Tibial nerve (tissue), 4 donors: ENCODE measurements at places on chromosomes 2 and 18.

DNA sequence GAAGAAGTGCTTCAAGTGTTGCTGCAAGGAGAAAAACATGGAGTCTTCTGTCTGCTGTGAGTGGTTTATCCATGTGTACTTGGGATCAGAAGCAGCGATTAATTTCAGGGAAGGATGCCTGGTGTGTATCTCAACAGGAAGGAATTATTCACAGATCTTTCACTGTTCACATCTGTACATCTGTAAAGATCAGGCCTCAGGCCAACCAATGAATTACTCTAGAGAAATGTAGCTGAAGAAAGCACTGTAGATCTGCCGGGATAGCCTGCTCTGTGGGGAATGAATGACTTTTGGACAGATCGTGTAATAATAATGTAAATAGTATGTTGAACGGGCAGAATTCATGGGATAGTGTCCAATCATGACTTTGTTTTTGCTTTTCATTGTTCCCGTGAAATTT is 54.0 kb upstream of the SPP2 start:
- H3K27me3 ChIP-seq, result no peaks in the 10 kb centered on the region
- H3K27ac ChIP-seq, result no peak overlapping the region
- no peak for DNase-seq
- H3K4me3 ChIP-seq, result no peak overlapping the region
- H3K36me3 ChIP-seq, result no peaks in the 10 kb centered on the region
- H3K4me1 ChIP-seq, result no peaks in the 10 kb centered on the region

- H3K4me1 ChIP-seq, result no peaks in the 10 kb centered on the region
- H3K4me3 ChIP-seq, result no peak overlapping the region
- H3K36me3 ChIP-seq, result no peaks in the 10 kb centered on the region
- H3K27ac ChIP-seq, result no peak overlapping the region
- no peak for DNase-seq
Observed at GRCh38 chr2:10271509-10271908, 31.2 kb upstream of the HPCAL1 start.

DNA sequence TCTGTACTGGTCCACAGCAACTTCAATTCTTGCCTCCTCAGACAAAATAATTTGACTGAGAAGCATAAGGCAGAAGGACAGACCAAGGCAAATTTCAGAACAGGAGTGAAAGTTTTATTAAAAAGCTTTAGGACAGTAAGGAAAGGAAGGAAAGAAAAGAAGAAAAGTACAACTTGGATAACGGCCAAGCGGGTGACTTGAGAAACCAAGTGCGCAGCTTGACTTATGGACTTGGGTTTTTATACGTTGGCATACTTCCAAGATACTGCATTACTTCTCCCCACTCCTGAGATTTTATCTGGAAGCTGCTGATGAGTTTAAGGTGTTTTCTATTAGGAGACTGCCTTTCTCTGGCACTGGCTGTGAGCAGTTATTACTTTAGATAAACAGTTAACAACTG is 64.7 kb downstream of the CCDC178 start:
- no peaks in the 10 kb centered on the region for H3K4me1 ChIP-seq
- no peak overlapping the region for H3K27ac ChIP-seq
- no peak overlapping the region for H3K4me3 ChIP-seq

- DNase-seq, result no peak
- H3K4me1 ChIP-seq, result no peaks in the 10 kb centered on the region
- no peaks in the 10 kb centered on the region for H3K27me3 ChIP-seq
- H3K36me3 ChIP-seq, result no peaks in the 10 kb centered on the region
Observed at GRCh38 chr2:140529706-140530105, 1601.1 kb downstream of the LRP1B start.

DNA sequence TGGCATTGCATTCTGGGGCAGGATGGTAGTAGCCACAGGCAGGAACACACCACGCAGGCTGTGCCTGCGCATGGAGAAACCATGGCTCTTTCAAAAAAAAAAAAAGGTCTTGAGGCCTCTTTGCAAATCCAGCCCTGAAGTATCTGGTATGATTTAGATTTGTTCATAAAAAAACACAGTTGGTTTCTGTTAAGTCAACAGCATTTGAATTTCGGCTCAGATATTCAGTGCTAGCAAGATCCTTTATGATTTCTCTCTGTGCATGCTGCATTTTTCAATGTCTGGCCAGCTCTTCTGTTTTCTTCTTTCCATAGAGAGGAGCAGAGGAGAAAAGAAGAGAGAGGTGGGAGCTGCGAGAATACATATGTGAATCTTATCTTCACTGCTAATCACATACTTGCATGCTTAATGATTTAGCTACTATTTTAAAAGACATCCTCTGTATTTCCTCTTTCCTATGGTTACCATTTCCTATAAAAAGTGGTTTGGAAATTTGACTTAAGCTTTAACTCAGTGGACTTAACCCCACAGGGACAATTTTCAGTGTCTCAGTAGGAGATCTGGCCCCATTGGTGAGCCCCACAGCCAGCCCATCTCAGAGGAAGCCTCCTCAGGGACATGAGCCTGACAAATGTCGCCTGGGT is 214.3 kb upstream of the APCDD1 start:
- H3K4me1 ChIP-seq, result peaks cover 10% of the 10 kb centered on the region
- no peak overlapping the region for H3K4me3 ChIP-seq
- no peaks in the 10 kb centered on the region for H3K27me3 ChIP-seq
- H3K36me3 ChIP-seq, result no peaks in the 10 kb centered on the region

GRCh38 chr2:67130531-67131256 is 266.4 kb upstream of the ETAA1 start:
- H3K4me3 ChIP-seq, result no peak overlapping the region
- H3K36me3 ChIP-seq, result no peaks in the 10 kb centered on the region
- H3K27ac ChIP-seq, result no peak overlapping the region
- H3K27me3 ChIP-seq, result no peaks in the 10 kb centered on the region
- H3K4me1 ChIP-seq, result peaks cover 7% of the 10 kb centered on the region

- no peaks in the 10 kb centered on the region for H3K27me3 ChIP-seq
- no peak overlapping the region for H3K27ac ChIP-seq
- H3K36me3 ChIP-seq, result no peaks in the 10 kb centered on the region
- H3K4me3 ChIP-seq, result no peak overlapping the region
- no peaks in the 10 kb centered on the region for H3K4me1 ChIP-seq
- DNase-seq, result no peak
Observed at GRCh38 chr2:161992531-161992930, 81.5 kb downstream of the DPP4 start.

DNA sequence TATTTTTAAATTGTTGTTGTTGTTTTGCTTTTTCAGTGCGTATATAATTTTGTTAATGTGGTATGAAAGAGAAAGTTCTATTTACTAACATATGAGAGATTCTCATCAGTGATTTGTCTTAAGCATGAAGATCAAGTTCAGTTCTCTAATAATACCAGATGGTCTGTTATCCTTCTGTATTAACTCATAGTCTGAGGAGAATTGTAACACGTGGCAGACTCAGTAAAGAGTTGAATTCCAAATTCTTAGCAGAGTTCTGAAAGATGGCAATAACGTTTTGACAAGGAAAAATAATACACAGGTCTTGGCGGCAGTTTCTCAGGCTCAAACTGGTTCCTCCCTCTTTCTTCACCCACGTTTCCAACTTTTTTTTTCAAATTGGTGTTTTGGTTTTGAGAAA is 17.2 kb upstream of the COL3A1 start:
- H3K27ac ChIP-seq, result no peak overlapping the region
- H3K4me3 ChIP-seq, result no peak overlapping the region
- no peaks in the 10 kb centered on the region for H3K27me3 ChIP-seq
- no peak for DNase-seq

- peak overlapping the region; percentile 44 for H3K27ac ChIP-seq
- no peak for DNase-seq
- peaks cover 8% of the 10 kb centered on the region for H3K36me3 ChIP-seq
- no peak overlapping the region for H3K4me3 ChIP-seq
Observed at GRCh38 chr2:101837354-101837753, 139.8 kb downstream of the MAP4K4 start.

GRCh38 chr2:58862244-58862643 is 621.1 kb upstream of the FANCL start:
- DNase-seq, result no peak
- H3K4me1 ChIP-seq, result no peaks in the 10 kb centered on the region
- H3K36me3 ChIP-seq, result no peaks in the 10 kb centered on the region
- no peaks in the 10 kb centered on the region for H3K27me3 ChIP-seq
- H3K27ac ChIP-seq, result no peak overlapping the region

GRCh38 chr2:162342841-162343240 is 1.1 kb upstream of the GCA start:
- H3K36me3 ChIP-seq, result no peaks in the 10 kb centered on the region
- H3K27me3 ChIP-seq, result no peaks in the 10 kb centered on the region
- no peaks in the 10 kb centered on the region for H3K4me1 ChIP-seq
- no peak overlapping the region for H3K4me3 ChIP-seq
- no peak overlapping the region for H3K27ac ChIP-seq

DNA sequence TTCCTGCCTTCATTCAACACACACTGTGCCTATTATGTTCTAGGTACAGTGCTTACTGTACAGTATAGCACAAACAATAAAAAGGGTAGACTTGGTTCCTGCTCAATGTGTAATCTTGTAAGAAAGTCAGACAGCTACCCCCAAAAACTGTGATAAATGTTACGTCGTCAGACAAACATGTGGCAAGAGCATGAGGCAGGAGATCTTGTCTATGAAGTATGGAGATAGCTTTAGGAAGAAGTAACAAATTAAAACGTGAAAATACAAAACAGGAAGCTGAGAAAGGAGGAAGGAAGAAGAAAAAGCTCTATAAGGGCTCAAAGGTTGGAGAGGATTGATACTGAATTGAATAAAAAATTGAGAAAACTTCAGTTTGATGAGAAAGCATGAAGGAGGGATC is 276.2 kb upstream of the HNRNPA3 start:
- H3K27me3 ChIP-seq, result no peaks in the 10 kb centered on the region
- no peak overlapping the region for H3K27ac ChIP-seq
- H3K36me3 ChIP-seq, result no peaks in the 10 kb centered on the region
- H3K4me3 ChIP-seq, result no peak overlapping the region
- DNase-seq, result no peak

DNA sequence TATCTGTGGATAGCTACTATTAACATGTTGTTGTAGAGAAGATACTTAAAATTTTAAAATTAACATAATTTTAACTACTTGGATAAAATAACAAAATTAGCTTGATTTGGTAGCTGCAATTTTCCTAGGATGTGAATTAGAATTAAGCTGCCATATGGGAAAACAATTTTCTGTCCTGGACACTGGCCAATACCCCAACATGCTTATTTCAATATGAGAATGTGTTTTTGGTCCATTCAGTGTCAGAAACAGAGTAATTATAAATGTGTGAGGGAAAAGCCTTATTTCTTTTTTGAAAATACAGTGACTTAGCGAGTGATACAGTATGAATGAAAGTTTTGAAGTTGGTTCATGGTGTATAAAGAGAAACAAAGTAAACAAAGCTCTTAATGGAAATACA is 948.3 kb upstream of the GYPC start:
- H3K27me3 ChIP-seq, result no peaks in the 10 kb centered on the region
- H3K4me1 ChIP-seq, result no peaks in the 10 kb centered on the region
- no peak overlapping the region for H3K4me3 ChIP-seq
- H3K36me3 ChIP-seq, result no peaks in the 10 kb centered on the region
- H3K27ac ChIP-seq, result no peak overlapping the region
- no peak for DNase-seq

DNA sequence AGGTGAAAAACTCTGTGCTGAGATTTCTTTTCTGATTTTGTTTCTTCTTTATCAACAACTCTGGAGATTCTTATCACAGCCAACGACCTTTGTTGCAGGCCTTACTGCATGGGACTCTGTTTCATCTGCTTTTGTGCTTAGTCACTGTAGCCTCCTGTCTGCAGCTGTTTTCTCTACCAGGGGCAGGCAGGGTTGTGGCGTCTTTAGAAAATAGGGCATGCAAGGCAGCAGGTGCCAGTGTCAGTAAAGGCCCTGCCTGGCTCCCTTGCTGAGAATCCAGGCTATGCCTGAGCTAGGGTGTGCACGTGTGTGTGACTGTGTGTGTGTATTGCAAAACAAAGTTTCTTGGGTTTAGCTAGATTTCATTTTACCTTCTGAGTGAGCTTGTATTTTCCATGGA is 14.6 kb upstream of the SLC9A2 start:
- H3K27ac ChIP-seq, result no peak overlapping the region
- no peaks in the 10 kb centered on the region for H3K36me3 ChIP-seq
- H3K4me1 ChIP-seq, result no peaks in the 10 kb centered on the region
- no peak overlapping the region for H3K4me3 ChIP-seq
- no peaks in the 10 kb centered on the region for H3K27me3 ChIP-seq
- no peak for DNase-seq

DNA sequence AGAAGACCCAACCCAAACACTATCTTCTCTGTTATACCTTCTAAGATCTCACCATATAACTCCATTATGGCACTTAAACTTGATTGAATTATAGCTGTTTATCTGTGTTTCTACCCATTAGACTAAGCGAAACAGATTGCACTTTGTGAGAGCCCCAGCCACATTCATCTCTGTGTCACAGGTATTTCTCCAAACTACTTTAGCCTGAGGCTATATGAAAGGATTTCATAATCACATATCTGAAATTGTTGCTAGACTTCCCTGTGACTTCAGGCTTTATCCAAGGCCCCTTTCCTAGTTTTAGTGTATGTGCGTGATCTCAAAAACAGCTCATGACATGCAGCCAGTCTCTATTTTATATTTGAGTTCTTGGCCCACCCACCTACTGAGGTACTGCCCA is 745.0 kb upstream of the ACVR2A start:
- no peaks in the 10 kb centered on the region for H3K4me1 ChIP-seq
- no peak overlapping the region for H3K4me3 ChIP-seq
- no peak for DNase-seq
- H3K36me3 ChIP-seq, result no peaks in the 10 kb centered on the region

DNA sequence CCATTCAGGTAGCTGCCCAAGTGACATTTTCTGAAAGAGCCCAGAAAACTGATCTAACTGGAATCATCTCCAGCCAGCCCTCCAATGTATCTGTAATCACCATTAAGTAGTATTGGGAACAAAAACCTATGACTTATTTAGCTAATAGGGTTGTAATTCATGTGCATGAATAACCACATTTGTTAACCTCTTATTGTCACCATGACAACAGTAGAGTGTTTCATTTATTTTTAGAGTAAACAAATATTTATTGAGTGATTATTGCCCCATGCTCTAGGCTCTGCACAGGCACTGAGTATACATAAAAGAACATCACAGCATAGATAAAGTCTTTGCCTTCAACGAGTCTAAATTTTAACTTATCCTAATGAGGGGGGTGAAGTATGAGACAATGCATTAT is 265.4 kb upstream of the UBE2E3 start:
- no peaks in the 10 kb centered on the region for H3K36me3 ChIP-seq
- no peak overlapping the region for H3K27ac ChIP-seq
- no peaks in the 10 kb centered on the region for H3K4me1 ChIP-seq
- H3K4me3 ChIP-seq, result no peak overlapping the region
- no peak for DNase-seq

- H3K27me3 ChIP-seq, result no peaks in the 10 kb centered on the region
- no peak for DNase-seq
- no peaks in the 10 kb centered on the region for H3K36me3 ChIP-seq
- H3K4me1 ChIP-seq, result no peaks in the 10 kb centered on the region
- no peak overlapping the region for H3K4me3 ChIP-seq
Observed at GRCh38 chr2:112812318-112813267, 24.0 kb downstream of the IL1B start.

- DNase-seq, result no peak
- H3K36me3 ChIP-seq, result peaks cover 19% of the 10 kb centered on the region
- no peaks in the 10 kb centered on the region for H3K27me3 ChIP-seq
- H3K4me3 ChIP-seq, result no peak overlapping the region
Observed at GRCh38 chr2:240128608-240129145, 7.4 kb downstream of the COPS9 start.
